ENCODE measurements at places on chromosomes 13 and 19.
A peak's percentile ranks its signal among the peaks of the same experiment; 100 is the strongest.

DNA sequence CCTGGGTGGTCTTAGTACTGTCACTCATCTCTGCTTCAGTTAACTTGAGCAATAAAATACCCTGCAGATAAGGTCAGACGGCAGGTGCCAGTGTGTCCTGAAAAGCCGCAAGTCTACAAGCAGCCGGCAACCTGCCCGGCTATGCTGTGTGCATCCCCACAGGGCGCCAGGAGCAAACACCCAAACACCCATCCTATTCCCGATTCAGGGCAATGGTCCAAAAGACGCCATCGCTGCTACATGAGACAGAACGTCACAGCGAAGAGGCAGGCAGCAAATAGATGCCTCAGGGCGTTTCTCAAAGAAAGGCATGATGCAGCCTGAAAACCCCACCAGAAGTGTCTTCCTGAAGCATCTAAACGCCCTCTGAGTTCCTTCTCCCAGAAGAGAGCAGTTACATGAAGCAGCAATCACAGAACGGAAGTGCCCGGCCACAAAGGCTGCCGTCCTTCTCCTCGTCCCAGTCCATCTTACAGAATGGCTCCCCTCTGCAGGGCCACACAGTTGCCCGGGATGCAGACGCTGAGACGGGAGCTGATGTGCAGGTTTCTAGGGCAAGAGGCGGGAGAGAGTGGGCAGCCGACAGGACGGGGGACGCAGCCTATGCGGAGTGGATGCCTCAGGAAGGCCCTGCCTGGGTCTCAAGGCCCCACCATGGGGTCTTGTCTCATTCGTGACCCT, 35.1 kb downstream of the RASA3 start:
- DNase-seq = no peak

GRCh38 chr13:32976056-32976805, 40.0 kb upstream of the KL start:
- DNase-seq = no peak

DNA sequence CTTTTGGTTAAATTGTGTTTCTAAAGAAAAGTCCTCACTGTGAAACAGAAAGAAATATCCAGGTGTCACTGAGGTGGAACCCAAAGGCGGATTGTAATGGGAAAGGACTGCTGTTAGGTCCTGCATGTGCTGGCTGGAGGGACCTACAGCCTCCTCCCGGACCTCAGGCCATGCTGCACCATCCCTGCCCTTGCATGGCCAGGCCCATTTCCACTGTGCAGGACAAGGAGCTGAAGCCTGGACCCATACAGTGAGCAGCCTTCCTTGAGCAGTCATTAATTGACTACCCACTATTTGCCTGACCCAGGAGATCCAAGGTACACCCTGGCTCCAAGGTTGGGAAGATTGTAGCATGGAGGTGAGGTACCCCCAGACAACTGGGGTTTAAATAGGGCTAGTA, 17.6 kb downstream of the VSTM2B start:
- DNase-seq = no peak

GRCh38 chr13:35005051-35005450, 63.0 kb downstream of the NBEA start:
- DNase-seq = no peak

DNA sequence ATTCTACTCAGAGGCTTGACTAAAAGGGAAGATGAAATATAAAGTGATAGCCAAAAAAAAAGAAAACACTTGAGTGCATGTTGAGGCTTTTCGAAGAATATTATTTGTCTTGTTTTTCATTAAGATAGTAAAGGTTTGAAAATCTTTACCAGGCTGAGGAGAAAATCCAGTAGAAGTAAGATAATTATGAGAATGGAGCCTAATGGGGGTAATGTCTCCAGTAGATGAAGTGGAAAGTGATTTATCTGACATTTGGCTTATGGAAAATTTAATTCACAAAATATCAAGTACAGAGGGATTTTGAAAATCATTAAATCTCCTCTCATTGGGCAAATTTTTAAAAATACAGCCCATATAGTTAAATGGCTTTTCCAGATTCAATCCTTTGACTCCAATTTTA, 274.9 kb downstream of the SPRY2 start:
- DNase-seq = no peak

GRCh38 chr13:29527511-29527910, 68.0 kb downstream of the SLC7A1 start:
- DNase-seq = no peak

GRCh38 chr13:99059498-99060075, 81.7 kb upstream of the DOCK9 start:
- no peak for DNase-seq

DNA sequence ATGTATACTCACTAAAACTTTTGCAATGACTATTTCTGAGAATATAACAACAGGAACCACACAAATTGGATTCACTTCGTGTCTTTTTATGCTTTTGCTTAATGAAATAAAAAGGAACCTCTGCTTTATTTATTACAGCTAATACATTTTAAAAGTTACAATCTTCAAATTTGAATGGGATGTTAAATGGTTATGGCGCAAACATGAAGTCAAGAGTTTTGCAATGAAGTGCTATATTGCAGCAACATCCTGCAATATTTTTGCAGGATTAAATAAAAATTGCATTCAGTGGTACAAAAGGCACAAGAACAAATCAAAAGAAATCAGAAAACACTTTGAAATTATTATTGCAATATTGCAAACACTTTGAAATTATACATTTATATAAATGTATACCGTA, 1519.0 kb upstream of the MIR17HG start:
- no peak for DNase-seq

DNA sequence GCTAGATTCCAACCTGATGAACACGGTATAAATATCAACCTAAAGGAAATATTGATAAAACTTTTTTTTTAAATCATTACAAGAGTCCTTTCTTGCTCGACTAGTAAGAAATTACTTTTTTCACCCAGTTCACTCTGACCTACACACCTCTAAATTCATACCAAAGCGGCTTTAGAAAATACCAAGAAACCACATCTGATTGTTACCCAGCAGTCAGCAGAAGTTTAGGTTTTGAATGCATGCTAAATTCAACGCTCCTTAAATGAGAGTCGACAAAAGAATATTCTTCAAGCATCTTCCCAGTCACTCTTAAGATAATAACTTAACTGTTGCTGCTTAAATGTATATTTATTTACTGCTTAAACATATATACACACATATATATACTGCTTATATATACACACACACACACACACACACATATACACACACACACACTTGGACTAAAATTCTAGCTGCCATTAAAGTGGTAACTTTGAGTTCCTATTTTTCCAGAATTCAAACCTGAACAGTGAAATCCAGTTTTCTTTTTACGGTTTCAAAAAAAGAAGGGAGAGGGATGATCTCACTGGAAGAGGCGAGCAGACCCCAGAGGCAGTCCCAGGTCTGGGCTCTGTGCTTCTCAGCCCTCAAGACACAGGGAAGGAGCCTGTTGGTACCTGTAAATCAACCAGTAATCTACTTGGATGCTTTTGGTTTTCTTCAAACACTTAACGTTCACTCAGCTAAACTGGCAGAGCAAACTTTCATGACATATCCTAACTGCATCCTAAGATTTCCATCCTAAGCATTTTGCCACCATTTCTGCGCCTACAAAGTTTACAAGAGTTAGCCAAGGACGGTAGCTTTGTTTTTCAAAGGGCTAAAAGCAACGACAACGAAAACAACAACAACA, 1.7 kb downstream of the STK24 start:
- DNase-seq = no peak

GRCh38 chr13:51331354-51331861, 8.1 kb upstream of the SERPINE3 start:
- DNase-seq = peak; percentile 43

GRCh38 chr13:100513987-100514670, 74.5 kb downstream of the GGACT start:
- no peak for DNase-seq

DNA sequence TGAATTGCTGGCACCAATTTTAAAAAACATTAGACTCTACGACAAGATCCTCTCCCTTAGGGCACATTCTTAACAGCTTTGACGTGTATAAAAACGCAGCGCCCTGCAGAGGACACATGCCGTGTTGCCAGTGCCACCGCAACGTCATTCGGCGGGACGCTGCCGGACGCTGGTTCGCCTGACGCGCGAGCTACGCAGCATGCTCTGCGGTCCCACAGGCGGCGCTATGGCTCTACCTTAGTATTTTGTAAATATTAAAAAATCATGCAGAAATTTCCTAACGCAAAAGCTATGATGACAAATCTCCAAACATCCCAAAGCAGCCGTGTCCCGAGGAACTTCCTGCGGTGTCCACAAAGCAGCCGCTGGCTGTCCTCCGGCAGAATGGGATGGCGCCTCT, 4.2 kb upstream of the ADPRHL1 start:
- no peak for DNase-seq

DNA sequence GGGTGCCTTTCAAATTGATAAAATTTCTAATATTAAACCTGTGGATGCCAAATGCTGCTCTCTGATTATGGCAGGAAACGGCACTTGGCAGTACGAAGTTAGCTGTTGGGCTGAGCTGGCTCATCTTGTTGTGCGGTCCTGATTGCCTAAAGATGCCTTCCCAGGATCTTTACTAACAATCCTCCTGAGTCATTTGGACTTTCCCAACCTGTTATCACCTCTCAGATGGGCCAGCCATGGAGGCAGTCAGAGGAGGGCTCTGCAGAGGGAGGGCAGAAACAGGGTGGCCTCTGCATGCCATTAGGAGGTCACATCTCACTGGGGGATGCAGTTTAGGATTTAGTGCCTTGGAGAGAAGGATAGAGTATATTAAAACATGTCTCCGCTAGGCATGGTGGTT, 27.3 kb downstream of the ALOX5AP start:
- DNase-seq = no peak

- DNase-seq = peak; percentile 94
Measured at GRCh38 chr13:28408235-28408848, 86.6 kb downstream of the FLT1 start.

DNA sequence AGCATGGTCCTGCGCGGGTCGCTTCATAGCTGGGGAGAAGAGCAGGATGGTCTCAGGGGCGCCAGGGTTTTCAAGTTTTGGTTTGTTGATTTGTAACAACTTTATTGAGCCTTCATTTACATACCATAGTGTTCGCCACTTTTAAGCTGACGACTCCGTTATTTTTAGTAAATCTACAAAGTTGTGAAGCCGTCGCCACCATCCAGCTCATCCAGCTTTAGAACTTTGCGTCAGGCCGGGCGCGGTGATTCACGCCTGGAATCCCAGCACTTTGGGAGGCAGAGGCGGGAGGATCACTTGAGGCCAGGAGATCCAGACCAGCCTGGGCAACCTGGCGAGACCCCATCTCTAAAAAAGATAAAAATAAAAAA, 404 bp downstream of the C19orf44 start:
- DNase-seq = no peak

DNA sequence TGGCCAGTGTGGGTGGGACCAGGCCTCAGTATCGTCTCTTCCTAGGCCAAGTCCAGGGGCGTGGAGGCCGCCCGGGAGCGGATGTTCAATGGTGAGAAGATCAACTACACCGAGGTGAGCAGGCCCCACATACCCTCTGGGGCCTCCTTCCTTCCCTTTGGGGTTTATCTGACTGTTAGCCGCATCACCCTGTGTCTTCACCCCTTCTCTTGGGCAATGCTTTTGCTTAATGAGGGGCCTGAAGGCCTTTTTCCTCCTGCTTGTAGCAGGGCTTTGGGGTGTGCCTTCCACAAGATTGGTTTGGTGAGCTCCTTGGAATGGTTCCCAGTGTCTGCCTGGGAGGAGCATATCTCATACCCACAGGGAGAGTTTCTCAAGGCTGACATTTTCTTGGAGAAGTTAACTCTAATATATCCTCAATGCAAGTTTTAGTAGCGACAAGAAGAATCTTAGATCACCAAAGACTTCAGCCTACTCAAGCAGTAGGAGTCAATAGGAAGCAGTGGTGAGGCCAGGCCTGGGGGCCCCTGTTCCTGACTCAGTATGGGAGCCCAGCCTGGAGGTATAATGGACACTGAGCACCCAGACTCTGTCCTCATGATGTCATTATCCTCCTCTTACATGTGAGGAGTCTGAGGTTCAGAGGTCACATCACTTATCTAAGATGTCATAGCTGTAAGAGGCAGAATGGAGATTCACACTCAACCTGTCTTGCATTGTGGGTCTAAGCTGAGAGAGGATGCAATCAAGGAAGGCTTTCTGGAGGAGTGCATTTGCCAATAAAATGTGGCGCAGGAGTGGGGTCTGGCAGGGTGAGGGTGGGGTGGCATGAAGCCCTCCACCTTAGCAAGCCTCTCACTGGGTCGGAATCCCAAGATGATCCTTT, 2.0 kb downstream of the GPI start:
- DNase-seq = peak; percentile 49

GRCh38 chr19:41366089-41366488, 2.1 kb upstream of the B9D2 start:
- DNase-seq = no peak

- peak; percentile 66 for DNase-seq
Measured at GRCh38 chr13:46728777-46729176, 68.2 kb downstream of the ESD start.

DNA sequence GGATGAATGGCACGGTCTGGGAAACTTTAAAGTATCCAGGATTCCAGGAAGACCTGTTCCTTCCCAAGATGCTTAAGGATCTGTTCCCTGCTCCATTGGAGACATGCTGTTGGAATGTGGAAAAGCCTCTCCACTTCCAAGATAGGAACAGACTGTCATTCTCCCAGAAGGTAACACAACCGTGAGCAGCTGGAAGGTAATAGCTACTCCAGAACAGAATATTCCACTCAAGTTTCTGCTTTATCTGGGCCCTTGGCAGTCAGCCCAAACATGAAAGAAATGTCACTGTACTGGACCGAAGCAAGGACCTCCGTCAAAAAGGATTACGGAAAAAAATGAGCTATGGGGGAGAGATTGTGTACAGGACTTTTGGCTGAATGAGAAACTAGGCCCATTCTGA, 420.9 kb upstream of the NBEA start:
- DNase-seq = no peak

GRCh38 chr13:30354493-30355383, 47.4 kb upstream of the KATNAL1 start:
- DNase-seq = no peak

DNA sequence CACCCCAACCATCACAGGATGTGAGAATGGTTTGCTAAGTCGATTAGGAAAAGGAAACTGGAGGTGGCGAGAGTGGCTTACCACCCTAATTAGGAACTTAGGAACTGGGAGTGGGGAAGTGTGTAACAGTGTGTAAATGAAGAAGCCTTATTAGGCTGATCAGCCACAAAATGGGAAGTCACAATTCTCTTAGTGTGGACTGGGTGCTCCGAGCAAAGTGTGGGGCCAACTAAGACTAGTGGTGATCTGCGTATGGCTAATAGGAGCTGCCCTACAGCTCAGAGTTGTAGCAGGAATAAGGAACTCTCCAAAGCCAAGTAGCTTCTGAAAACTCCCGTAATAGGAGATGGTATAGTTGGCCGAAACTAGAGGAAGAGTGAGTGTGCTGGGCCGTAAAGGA, 7.6 kb downstream of the SIGLEC11 start:
- peak; percentile 61 for DNase-seq

GRCh38 chr13:112972867-112973576, 4.0 kb downstream of the MCF2L start:
- no peak for DNase-seq

Data from NB4 (cell line).